NCI-H2171 (cell line): ENCODE measurements at places on chromosomes 12 and 14.

GRCh38 chr14:104323551-104324175 lies 185.3 kb downstream of the KIF26A start:
- no peak for DNase-seq

- no peak for DNase-seq
Measured at GRCh38 chr14:72568296-72568992, 325.5 kb downstream of the DPF3 start.

GRCh38 chr14:74508292-74508731 lies 14.7 kb downstream of the ISCA2 start:
- no peak for DNase-seq

- no peak for DNase-seq
Measured at GRCh38 chr12:116241157-116241759, 36.2 kb downstream of the MED13L start.

DNA sequence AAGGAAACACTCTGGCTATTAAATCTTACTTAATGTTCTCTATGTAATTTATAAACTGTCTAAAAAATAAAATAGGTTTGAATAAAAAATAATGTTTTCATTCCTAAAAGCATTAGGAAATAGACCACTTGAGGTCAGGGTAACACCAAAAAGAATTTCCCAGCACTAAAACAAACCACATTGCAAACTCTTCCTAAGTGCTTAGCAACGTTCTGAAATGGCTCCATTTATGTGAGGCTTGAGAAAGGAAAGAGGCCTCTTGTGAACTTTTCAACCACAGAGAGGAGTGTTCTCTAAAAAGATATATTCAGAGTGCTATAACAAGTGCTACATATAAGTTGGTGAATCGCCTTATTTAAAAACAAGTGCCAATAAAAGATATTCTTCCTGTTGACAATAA lies 42.7 kb downstream of the ALX1 start:
- DNase-seq: no peak

- no peak for DNase-seq
Measured at GRCh38 chr12:132115500-132115899, 28.6 kb downstream of the DDX51 start.

- DNase-seq: no peak
Measured at GRCh38 chr14:68426661-68427549, 366.0 kb downstream of the ZFP36L1 start.
